ENCODE measurements at places on chromosomes 2 and 18.

DNA sequence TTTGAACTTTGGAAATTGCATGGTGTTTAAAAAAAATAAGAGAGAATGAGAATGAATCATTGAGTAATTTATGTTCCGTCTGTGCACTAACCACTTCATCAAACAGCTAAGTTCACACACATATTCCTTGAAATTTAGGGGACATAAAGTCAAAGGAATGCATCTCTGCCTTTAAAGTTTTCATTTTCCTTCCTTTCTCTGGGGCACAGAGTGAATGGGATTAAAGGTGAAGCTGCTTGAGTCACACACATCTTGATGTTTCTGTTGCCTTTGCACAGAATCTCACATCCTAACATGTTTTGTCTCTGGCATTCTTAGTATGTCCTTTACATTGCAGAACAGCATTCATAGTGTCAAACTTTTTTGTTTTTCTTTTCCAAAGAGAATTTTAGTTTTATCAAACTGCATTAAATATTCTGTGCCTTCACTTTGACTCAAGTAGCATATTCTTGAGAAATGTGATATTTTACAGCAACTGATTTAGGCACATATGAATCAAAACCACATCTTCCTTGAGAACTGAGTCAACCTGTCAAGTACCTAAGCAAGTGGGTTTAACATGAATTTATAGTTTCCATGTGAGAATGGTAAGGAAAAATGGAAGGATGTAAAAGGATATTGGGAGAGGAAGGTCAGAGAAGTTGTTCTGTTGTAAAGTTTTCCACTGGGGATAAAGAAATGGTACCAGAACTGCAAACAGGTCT lies 169.1 kb upstream of the THUMPD2 start:
- no peak for DNase-seq

DNA sequence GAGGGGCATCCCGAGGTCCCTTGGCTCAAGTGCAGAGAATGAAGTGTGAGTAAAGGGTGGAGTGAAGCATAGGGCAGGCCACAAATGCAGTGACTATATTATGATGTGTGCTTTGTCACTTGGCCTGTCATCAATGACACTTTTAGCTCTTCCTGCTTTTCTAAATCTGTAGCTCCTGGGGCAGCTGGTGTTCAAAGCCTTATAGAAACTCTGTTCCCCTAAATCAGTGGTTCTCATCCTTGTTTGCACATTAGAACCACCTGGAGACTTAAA lies 135.6 kb upstream of the LGALSL start:
- DNase-seq, result no peak

- no peak for DNase-seq
These were observed 206.5 kb upstream of the ITGA4 start for GRCh38 chr2:181250691-181251090.

- DNase-seq, result no peak
These were observed 126.2 kb upstream of the GPC1 start for GRCh38 chr2:240309214-240309613.

DNA sequence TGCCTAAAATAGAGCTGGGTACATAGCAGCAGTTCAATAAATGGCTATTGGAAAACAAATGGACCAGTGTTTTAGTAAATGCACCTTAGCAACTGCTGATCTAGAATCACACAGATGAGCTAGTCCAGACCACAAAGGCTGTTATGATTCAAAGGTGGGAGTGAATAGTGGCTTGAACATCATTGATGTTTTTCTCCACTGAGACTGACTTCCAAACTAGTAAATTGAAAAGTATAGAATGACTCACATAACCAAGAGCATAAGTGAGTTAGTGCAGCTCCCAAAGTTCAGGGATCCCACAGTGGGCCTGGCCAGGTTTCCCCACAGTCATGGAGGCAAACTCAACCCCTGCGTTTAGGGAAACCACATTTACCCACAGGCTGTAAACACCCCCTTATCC lies 106.7 kb upstream of the YPEL5 start:
- DNase-seq, result no peak

GRCh38 chr2:237652854-237653253 lies 25.5 kb downstream of the LRRFIP1 start:
- no peak for DNase-seq

- DNase-seq, result peak; percentile 15
These were observed 71.3 kb downstream of the VWA3B start for GRCh38 chr2:98158305-98158704.

- DNase-seq, result no peak
These were observed 52.5 kb downstream of the RAB31 start for GRCh38 chr18:9760641-9761040.

DNA sequence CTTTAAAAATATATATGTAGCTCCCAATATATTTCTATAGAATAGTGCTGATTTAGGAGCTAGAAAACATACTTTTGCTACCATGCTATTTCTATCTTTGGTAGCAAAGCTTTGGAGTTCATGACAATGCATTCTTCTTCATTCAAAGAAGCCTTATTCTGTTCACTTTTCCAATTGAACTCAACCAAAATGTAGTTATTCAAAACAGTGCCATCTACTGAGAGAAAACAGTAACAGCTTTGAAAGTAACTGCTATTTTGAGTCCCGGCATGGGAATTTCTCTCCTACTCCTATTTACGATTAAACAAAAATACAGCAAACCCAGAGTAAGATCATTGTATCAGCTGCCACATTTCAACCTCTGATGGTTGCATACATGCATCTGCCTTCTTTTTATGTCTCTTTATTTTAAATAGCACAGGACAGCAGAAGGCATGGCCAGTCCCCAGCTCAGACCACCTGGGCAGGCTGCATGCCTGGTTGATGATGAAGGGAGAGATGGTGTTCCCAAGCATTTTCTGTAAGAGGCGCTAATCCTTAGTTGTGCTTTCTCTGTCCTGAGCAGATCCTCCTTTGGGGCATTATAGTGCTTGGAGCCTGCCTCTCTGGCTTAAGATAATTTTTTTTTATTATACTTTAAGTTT lies 69.7 kb upstream of the SULT1C3 start:
- peak; percentile 17 for DNase-seq

DNA sequence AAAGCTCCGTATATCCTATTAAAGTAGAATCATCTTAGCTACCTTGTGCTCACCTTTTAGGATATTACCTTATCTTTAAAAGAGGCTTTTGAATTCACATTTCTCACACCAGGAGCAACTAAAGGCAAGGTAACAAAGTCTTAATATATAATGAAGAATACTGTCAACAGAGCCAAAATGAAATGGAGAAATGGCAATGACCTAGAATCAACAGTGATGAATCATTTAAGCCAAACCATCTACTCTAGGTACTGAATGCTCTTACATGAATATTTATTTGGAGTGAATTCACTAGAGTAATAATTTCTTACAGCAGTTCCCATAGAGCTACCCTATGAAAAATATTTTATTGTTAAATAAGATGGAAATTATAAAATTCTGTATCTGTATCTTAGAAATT lies 421.0 kb downstream of the RND3 start:
- DNase-seq, result no peak
